Dermis lymphatic vessel endothelial cell (primary cell): ENCODE measurements at places on chromosomes 3 and 15. TPM values are rescaled to one million over a fixed set of nuclear protein-coding genes. Genes with fewer than 3 reads are reported as not detected.

Gene EFL1
- total RNA-seq = 16.3 and 17.4 TPM in 2 replicates

Gene CADM2
- total RNA-seq = 0.22 TPM in 1 of 2 replicates, not detected in the other

Gene UPK1B
- not detected in 2 replicates for total RNA-seq

Gene C3orf70
- 5.4 and 9.9 TPM in 2 replicates for total RNA-seq

Gene QARS1
- total RNA-seq = 477 and 512 TPM in 2 replicates

Gene SIDT1
- total RNA-seq = 0.09 TPM in 1 of 2 replicates, not detected in the other
